T-helper 22 cell (primary cell): ENCODE measurements at places on chromosomes 1 and 21.

- DNase-seq = no peak
These were observed 5.2 kb downstream of the NTRK1 start for GRCh38 chr1:156865865-156866248.

GRCh38 chr1:208122612-208123358 lies 121.4 kb downstream of the PLXNA2 start:
- DNase-seq = no peak

- DNase-seq = no peak
These were observed 44.6 kb downstream of the MAEL start for GRCh38 chr1:167033646-167034045.

DNA sequence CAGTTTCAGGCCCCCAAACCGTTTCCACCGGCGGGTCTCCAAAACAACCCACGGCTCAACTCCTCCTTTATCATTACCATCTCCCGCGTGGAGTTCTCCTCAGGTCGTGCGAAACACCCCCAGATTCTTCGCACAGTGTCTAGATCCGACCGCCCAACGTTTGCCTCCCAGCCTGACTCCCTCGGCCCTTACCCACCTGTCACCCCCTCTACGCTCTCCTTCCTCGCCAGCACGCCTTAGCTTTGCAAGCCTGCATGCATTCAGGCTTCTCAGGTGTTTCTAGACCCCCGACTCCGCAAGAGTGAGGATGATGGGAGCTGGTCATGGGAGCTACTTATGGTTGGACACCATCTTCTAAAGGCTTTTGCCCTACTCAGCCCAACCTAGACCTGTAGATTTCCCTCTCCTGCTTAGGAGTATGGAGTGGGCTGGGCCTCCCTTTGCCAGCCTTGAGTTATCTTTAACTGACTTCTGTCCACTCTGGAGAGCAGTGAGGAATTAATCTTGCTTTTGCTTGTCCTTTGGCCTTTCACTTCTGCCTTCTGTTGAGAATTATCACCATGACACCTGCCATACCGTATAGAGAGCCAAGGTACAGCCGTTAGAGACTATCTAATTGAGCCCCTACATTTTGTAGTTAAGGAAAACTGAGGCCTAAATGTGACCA lies 865 bp downstream of the ATP5IF1 start:
- DNase-seq = no peak

DNA sequence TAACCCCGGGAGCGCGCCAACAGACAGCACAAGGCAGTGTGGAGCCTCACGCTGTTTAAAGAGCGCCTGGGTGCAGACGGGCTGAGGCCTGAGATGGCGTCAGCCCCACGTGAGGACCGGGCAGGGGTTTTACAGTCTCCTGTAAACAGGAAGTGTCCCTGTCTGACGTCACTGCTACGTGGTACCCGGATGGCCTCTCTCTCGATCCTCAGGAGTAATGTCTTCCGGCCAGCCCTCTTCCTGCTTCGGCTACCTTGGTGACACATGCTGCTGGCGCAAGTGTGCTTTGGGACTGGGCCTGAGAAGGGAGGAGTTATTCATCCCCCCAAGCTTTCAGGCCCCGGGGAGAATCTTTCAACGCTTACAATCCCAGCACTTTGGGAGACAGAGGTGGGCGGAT lies 41.2 kb downstream of the CNST start:
- no peak for DNase-seq

DNA sequence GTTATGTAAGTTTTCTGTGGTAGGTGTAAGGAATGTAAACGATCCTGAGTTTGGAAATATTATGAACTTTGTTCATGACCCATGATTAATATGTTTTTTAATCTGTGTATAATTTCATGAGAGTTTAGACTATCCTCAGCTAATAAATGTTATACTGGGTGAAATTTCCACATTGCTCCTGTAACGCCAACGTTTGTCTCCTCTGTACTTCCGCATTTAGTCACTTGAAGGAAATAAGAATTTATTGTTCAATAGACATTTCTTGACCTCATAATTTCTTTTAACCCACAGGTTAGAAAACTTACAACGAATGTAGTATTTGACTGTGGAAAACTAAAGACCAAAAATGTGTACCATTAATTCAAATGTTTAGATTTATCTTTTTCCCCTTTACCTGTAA lies 876 bp downstream of the KCNJ15 start:
- no peak for DNase-seq

GRCh38 chr1:19504796-19505692 lies 19.7 kb upstream of the CAPZB start:
- no peak for DNase-seq

DNA sequence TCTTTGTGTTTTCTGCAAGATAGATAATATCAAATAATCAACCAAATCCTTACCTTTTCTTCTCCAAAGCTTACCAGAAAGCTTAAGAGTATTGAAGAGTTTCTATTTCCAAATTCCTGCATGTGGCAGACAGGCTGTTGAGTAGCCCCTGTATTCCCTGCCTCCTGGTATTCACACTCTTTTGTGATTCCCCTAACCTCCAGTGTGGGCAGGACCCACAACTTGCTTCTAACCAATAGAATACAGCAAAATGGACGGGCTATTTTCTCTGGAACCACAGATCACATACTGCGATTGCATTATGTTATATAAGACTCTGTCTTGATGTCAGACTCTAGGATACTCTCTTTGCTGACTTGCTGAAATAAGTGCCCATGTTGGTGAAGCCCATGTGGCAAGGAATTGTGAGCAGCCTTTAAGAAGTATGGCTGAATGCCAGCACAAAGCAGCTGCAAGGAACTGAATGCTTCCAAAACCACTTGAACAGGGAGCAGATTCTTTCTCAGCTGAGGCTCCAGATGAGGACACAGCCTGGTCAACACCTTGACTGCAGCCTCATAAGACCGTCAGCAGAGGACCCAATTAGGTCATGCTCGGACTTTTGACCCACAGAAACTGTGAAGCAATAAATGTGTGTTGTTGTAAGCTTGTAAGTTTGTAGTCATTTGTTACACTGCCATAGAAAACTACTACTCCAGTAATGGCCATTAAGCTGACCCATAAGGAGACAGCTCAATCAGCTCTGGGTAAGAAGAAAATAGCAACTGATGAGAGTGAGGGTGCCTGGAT lies 47.9 kb upstream of the PLXNA2 start:
- DNase-seq = no peak

GRCh38 chr1:118113261-118113660 lies 71.8 kb downstream of the SPAG17 start:
- no peak for DNase-seq

DNA sequence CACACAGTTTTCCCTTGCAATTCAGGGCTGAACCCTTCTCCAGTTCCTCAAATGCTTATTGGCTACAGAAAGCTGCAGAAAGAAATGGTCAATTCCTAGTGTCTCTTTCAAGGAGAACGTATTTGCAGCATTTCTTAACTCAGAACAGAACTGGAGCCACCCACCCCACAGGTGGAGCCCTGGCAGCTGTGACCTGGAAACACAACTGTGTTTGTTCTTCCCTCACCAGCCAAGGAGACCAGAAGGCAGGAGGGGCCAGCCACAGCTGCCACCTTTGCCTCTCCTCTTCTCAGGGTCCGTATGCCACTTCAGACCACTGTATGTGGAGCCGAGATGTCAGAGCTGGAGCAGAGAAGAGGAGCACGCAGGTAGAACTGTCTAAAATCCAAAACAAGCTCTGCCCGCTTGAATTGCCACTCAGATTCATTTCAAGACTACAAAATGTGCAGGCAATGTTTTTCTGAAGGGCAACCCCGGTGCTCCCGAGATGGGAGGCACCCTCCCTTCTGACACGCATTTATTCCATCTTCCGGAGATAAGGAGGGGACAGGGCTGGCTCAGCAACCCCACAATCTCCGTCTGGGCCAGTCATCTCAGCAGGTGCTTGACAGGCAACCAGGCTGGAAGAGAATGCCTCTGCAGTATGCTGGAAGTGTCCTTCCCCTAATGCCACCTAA lies 16.7 kb downstream of the CD247 start:
- no peak for DNase-seq

GRCh38 chr1:237141502-237141901 lies 99.5 kb downstream of the RYR2 start:
- no peak for DNase-seq

- DNase-seq = no peak
These were observed 42.4 kb upstream of the FMO2 start for GRCh38 chr1:171142416-171143385.

- no peak for DNase-seq
These were observed 85.5 kb downstream of the SYT2 start for GRCh38 chr1:202624781-202625108.

GRCh38 chr1:107523061-107523460 lies 382.2 kb downstream of the NTNG1 start:
- no peak for DNase-seq

- no peak for DNase-seq
These were observed 398.5 kb upstream of the ADAMTS5 start for GRCh38 chr21:27365394-27365793.

DNA sequence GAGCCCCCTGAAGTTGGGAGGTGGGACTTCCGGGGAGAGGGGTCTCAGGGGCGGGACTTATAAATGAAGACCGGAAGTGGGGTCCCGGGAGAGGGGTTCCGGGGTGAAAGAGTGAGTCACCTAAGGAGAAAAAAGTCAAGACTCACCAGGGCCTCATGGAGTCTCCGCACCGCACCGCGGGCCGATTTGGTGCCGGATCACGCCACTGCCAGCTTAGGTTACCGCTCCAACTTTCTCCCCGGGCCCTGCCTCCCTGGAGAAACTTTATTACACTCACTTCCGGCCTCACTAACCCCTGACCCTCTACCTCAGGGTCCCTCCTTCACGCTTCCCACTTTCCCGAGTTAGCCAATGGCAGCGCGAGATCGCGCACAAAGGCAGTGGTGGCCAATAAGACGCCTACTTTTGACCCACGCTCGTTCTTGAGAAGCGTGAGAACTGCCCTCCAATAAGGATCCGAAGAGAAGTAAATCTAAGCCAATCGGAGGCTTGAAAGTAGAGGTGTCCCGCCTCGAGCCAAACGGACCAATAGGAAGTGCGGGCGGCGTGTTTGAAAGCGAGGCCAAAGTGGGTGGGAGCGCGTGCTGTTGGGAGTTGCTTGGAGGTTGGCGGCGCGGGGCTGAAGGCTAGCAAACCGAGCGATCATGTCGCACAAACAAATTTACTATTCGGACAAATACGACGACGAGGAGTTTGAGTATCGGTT lies at the start of gene CKS1B:
Gene CKS1B (plus strand): TSS at position 580 of the 706 bp plus-strand sequence. CDS start 65 bp downstream, at position 645.
- DNase-seq = peak; percentile 93

DNA sequence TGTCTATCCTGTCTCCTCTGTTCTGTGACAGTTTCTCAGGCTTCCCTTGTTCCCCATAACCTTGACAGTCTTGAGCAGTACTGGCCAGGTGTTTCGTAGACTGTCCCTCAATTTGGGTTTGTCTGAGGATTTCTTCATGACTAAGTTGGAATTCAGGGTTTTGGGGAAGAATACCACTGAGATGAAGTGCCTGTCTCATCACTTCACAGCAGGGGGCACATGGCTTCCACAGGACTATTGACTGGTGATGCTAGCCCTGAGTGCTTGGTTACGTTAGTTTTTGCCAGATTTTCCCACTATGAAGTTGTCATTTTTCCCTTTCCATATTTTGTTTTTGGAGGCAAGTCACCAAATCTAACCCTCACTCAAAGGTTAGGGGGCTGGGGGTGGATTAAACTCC lies 45.7 kb downstream of the CDCP2 start:
- no peak for DNase-seq

- no peak for DNase-seq
These were observed 2.5 kb upstream of the F3 start for GRCh38 chr1:94543893-94544635.

DNA sequence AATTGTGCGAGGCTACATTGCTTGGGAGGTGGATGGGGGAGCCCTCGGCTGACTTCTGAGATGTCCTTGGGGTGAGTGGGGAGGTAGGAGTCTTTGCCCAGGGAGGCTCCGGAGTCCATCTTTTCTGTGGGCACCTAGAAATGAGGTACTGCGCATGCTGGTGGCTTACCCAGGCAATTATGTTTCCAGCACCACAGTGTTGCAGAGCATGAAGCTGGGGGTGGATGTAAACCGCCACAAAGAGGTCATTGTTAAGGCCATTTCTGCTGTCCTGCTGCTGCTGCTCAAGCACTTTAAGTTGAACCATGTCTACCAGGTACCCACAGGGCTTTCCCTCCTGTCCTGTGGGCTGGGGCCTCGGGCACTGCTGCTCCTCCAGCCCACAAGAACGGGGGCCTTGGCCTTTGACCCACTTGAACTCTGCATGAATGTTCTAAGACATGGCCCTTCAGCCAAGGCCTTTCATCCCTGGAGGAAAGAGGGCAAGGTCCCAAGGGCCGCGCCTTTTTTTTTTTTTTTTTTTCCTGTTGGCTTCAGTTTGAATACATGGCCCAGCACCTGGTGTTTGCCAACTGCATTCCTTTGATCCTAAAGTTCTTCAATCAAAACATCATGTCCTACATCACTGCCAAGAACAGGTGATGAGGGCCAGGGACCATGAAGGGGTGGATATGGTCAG lies 14.6 kb downstream of the STRIP1 start:
- no peak for DNase-seq

DNA sequence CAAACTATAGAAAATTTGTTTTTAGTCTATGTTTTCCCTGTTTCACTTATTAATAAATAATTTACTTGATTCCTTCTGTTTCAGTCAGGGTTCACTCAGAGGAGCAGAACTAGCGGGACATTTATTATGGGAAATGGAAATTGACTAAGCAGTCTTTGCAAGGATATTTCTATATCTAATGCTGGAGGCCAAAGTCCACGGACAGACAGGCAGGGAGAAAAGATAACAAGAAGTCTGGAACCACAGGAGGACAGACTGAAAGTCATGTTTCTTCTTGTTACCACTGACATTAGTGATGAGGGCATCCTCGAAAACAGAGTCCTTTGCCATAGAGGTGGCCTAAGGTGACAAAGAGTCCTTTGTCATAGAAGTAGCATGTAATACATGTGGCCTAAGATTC lies 744.5 kb upstream of the TMPRSS15 start:
- no peak for DNase-seq

- DNase-seq = no peak
These were observed 4.6 kb upstream of the FAM167B start for GRCh38 chr1:32242341-32242851.

DNA sequence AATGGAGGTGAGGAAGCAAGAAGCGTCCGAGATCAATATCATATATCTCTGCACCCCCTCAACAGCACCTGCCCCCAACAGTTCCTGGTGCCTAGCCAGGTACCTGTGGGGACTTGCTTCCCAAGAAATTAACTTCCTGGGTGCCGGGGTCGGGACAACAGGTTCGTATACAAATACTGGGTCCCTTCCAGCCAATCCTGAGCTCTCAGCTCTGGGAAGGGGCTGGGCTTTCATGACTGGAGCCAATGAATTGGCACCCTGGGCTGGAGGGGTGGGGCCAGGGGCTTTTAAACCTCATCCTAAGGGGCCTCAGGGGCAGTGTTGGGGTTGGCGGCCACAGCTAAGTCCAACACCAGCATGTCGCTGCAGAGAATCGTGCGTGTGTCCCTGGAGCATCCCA lies at the start of gene PADI3:
Gene PADI3 (plus strand): TSS at position 318 of the 400 bp plus-strand sequence. CDS start 40 bp downstream, at position 358.
- DNase-seq = no peak
